ENCODE measurements at places on chromosomes 4 and X. TPM values are rescaled to one million over a fixed set of nuclear protein-coding genes. Genes with fewer than 3 reads are reported as not detected.

GRCh38 chr4:139455126-139455538, 1.2 kb downstream of the RAB33B start:
- no peak for DNase-seq
- peaks cover 53% of the 10 kb centered on the region for H3K4me1 ChIP-seq
- H3K36me3 ChIP-seq: no peaks in the 10 kb centered on the region
- peak overlapping the region; percentile 87 for H3K4me3 ChIP-seq

DNA sequence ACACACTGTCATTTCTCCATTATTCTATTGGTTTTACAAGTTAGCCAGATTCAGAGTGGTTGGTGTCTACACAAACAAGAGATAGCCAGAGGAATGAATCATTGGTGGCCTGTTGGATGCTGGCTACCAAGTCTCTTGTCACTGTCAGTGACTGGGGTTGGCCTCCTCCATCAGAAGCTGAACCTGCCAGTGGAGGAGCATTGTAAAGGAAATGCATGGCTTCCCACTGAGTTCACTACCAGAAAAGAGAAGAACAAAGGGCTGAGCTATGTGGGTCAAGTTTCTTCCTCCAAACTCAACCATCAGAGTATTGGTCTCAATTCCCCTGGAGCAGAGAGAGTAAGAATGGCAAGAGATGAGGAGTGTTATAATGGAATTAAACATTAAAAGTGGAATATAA, 26.5 kb upstream of the ANKRD50 start:
- H3K27me3 ChIP-seq: no peaks in the 10 kb centered on the region
- H3K27ac ChIP-seq: no peak overlapping the region
- H3K4me1 ChIP-seq: no peaks in the 10 kb centered on the region
- H3K4me3 ChIP-seq: no peak overlapping the region

DNA sequence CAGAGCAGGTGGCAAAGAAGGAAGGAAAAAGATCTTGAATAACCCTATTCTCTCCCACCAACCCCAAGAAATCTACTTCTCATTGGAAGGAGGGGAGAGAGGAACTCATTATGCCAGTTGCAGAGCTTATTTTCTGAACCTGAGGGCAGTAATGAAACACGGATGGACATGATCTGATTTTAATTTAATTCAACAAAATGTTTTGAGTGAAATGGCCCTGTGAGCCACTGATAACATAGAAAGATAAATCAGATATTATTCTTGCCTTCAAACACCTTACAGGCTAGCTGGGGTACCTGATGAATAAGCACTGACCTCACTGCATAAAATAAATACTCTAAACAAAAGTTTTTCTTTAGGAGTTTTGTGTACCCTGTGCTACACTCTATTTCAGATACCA, 30.3 kb downstream of the DAPP1 start:
- no peaks in the 10 kb centered on the region for H3K4me1 ChIP-seq
- no peaks in the 10 kb centered on the region for H3K36me3 ChIP-seq
- H3K4me3 ChIP-seq: no peak overlapping the region
- no peak for DNase-seq
- H3K27ac ChIP-seq: peak overlapping the region; percentile 61

The CHRDL1 gene
- 58.5 TPM for total RNA-seq

The SPIN2A gene
- total RNA-seq: 0.60 TPM

Data from left lung (tissue), 14 donors.